ENCODE measurements at places on chromosomes 4 and X.

GRCh38 chr4:61543976-61544375 is 343.9 kb downstream of the ADGRL3 start:
- DNase-seq = no peak

GRCh38 chr4:154961263-154961662 is 180.2 kb downstream of the RBM46 start:
- no peak for DNase-seq

DNA sequence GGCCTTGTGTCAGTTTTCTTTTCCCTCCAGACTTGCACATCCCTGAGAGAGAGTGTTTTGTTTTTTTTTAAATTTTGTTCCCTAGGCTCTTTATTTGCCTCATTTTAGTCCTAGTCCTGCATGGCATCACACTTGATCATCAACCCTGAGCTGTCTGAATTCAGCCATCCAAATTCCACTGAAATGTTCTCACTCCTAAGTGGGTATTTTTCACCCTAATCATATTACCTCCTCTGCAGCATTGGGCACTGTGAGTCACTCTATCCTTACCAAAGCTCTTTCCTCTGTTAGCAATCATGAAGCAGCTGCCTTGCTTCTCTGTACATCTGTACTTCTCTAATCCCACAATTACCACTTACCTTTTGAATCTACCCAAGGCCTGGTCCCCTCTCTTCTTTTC is 356.6 kb upstream of the MAGEB2 start:
- no peak for DNase-seq

DNA sequence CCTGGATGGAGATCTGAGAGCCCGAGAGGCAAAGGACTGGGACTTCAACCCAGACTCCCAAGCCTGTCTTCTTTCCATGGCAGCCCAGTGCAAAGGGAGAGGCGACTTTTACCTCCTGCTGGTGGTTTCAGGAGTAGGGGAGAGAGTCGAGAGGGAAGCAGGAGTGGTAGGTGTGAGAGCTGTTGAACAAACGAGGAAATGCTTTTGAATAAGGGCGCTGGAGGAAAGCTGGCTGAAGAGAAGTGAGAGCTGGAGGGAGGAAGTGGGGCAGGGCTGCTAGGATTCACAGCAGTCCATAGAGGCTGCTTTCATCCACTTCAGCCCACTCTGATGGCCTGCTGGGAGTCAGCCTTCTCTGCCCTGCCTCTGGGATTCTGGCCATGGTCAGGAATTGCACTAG is 81.8 kb upstream of the EFNB1 start:
- DNase-seq = no peak

GRCh38 chr4:153418558-153418957 is 47.6 kb upstream of the TMEM131L start:
- DNase-seq = no peak

- no peak for DNase-seq
Observed at GRCh38 chr4:102174719-102175189, 170.5 kb downstream of the SLC39A8 start.

DNA sequence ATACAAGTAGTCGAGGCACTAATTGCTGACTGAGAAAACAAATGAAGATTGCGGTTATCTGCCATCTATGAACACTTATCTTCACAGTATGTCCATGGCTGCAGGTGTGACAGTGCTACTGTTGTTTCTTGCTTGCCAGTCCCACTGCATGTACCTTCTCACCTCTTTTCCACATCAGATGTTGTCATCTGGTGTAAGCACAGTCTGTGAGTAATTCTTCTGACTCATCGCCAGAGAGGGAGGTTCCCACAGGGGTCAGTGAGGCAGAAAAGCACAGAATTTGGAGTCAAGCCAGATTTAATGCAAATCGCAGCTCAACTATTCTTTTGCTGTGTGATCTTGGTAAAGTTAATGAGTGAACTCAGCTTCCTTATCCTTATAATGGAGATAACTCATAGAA is 144.4 kb downstream of the GLRA2 start:
- DNase-seq = no peak

DNA sequence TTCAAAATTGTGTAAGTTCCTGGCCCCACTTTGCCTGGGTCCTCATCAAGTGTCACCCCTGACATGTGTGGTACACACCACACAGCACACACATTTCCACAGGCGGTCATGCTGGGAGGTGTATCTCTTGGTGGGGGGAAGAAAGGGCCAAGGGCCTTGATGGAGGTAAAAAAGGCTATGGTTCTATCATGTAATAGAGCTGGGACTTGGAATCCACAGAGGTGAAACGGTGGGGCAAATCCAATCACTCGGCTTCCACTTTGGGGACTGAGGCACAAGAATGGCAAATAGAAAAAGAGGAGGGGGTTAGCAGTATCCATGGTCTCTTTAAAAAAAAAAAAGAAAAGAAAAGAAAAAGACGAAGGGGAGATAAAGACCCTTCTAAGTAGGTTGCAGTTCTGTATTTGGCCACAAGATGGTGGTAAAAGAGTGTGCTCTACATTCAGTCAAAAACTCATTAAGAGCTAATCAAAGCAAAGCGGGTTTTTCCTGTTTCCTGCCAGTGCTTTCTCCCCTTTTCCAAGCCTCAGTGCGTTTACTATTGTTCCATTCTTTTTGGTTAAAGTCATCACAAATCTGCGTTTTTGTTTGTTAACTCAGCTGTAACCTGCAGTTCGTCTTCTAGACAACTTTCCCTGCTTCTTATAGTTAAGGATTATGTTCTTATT is 37.0 kb upstream of the ATP6AP2 start:
- DNase-seq = no peak

DNA sequence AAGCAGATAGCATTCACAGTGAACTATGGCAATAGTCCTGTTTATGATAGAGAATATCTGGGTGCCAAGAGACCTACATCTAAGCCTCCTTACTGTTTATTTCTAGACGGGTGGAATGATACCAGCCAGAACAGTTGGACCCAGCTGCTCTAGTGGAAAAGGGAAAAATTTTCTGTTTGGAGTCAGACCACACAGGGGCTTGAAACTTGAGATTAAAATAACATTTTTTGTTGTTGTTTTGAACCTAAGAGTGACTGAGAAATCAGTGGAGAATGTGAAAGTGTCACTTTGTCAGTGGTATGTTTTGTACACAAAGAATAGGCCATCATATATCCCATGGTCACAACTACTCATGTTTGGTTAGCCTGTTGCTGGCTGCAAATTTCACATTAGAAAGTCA is 105.7 kb downstream of the AGTR2 start:
- no peak for DNase-seq

GRCh38 chrX:79361192-79361870 is 5.8 kb downstream of the ITM2A start:
- DNase-seq = no peak

GRCh38 chr4:21688596-21689265 is 259.8 kb downstream of the KCNIP4 start:
- DNase-seq = no peak
